ENCODE measurements at places on chromosomes 11 and 22.

DNA sequence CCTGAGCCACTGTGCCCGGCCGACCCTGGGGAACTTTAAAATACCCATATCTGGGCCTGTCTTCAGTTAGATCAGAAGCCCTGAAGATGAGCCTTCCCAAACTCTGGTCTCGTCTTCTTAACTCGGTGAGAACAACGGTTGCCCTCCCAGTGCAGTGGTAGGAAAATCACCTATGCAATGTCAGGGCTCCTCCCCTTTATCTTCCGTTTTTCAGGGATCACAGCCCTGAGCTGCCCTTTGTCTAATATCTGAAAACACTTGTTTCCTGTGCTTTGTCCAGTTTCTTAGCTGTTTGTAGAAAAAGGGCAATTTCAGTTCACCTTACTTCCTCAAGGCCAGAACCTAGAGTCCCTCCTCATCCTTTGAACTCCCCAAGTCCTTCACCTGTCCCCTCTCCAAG, 9.4 kb downstream of the DRAP1 start:
- DNase-seq, result no peak

DNA sequence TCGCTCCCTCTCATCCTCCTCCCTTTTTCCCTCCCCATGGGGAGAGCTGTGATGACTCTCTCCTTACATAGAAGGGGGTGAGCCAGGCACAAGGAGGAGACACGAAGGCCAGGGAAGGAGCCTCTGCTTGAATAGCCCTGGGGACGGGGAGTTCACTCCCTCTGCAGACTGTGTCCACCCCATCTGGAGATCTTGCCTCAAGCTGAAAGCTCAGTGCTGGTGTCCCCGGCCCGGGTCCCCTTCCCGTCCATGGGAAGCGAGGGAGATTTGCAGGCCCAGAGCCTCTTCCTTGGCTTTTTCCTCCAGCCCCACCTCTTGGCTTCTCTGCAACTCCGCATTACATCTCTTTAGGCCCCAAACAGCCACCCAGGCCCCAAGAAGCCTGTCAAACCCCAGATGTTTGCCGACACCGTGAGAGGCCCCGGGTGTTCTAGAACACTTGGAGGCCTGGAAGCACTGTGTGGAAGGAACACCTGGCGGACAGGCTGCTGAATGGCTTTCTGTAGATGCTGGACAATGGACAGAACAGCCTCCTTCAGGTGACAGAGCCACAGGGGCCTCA, 32.3 kb downstream of the LINC01488 start:
- no peak for DNase-seq

DNA sequence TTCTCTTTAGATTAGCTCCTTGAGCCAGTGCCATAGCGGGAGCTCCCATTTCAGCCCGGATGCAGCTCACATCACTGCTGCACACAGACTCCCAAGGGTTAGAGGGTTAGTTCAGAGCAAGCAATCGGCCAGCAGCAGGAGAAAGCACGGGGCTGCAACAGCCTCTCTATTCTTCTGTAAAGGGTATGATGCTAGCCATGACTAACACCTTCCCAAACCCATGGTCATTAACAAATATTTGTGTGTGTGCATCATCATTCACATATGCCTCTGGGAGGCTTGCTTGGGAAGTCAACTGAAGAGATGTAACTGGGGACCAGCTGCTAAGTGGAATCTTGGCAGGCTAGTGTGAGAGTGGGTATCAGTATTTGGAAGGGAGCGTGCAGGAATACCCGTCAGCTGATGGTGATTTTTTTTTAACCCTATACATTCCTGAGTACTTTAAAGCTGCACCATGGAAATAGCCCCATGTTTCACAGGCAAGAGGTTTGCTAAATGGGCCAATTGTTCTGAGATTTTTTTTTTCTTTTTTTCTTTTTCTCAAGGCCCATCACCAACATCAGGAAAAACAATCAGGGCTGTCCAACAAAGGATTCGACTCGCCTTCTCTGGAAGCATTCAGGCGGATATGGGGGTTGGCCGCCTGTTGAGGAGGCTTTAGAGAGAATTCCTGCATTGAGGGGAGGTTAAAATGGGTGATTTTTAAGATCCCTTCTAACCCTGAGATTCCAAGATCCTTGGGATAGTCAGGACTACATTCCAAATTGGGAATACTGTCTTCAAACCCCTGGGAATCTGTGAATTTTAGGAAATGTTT, 33.2 kb upstream of the CCDC89 start:
- peak; percentile 55 for DNase-seq

GRCh38 chr22:35205961-35206360, 51.3 kb upstream of the HMGXB4 start:
- no peak for DNase-seq

- DNase-seq, result no peak
Measured at GRCh38 chr22:42972649-42973535, 42.1 kb downstream of the PACSIN2 start.

DNA sequence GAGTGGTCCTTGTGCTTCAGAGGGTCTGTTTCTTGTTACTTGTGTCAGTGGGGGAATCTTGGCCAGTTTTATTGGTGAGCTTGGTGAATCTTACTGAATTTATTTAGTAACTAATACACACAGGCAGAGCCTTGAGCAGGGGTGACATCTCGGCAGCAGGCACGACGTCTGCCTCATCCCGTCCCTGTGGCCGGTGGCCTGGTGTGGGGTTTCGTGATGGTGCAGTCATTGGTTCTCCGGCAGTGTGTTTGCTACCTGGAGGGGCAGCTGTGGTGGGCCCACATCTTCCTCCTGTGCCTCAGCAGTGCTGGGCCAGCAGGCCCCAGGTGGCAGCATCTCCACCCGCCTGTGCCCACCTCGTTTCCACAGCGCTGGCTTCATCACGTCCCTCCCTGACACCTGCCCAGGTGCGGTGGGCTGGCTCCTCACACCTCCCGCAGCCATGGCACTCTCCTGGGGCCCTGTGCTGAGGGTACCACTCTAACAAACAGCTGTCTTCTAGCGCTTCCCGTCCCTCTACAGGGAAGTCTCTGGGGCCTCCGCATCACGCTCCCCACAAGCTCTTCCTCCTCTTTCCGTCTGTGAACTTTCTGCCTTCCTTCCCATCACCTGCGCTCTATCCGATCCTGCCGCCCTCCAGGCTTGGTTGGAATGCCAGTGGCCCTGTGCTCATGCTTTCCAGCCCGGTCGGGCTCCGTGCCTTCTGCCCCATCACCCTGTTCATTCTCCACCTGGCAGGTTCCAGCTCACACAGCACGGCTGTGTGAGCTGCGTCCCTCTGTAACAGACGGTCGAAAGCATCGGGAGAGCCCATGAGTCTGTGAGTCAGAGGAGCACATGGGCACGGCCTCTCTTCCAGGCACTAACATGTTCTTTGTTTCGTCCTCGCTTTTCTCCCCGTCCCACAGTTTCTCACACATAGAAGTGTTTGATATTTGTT, 203.4 kb downstream of the TBC1D22A start:
- DNase-seq, result no peak

DNA sequence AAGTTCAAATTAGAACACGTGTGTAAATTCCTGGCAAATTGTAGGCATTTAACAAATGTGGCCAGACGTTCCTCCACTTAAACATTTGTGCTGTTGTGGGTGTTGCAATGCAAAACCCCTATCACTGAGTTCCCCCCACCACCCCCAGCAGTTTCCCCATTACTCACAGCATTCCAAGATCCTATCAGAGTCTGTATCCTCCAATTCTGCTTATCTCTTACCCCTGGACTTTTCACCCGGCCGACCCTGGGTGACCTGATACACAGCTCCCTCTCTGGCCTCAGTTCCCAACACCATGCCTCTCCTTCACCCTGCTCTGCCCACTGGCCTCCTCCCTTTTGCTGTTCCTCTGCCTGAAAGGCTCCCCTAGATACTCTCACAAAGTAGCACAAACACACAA, 31.4 kb upstream of the AQP11 start:
- no peak for DNase-seq

DNA sequence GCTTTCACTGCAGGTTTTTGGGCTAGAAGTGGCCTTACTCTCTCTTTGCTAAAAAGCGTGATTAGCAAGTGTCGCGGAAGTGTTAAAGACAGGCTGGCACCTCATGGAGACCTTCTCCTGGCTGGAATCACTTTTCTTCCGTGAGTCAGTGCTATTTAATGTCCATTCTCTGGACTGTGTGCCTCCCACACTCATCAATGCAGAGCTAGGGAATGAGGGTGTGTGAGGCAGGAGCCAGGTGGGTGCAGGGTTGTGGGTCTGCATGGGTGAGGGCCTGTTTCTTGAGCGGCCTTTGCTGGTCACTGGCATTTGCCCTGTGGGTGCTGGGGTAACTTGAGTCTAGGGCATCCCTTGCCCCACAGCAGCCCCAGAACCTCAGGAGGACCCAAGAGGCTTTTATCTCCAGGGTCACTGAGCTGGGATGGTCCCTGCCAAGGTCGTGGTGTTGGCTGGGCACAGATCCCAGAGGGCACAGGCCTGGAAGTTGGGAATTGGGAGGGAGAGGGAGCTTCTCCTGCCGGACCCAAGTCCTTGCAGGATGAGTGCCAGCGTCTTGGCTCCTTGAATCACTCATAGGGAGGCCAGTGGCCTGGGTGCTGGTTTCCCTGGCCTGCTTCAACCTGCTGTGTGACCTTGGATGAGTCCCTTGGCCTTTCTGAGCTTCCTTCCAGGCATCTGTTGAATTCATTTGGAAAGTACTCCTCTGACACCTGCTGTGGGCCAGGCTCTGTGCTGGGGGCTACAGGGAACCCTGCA, 30.0 kb downstream of the KIAA1671 start:
- DNase-seq, result no peak

DNA sequence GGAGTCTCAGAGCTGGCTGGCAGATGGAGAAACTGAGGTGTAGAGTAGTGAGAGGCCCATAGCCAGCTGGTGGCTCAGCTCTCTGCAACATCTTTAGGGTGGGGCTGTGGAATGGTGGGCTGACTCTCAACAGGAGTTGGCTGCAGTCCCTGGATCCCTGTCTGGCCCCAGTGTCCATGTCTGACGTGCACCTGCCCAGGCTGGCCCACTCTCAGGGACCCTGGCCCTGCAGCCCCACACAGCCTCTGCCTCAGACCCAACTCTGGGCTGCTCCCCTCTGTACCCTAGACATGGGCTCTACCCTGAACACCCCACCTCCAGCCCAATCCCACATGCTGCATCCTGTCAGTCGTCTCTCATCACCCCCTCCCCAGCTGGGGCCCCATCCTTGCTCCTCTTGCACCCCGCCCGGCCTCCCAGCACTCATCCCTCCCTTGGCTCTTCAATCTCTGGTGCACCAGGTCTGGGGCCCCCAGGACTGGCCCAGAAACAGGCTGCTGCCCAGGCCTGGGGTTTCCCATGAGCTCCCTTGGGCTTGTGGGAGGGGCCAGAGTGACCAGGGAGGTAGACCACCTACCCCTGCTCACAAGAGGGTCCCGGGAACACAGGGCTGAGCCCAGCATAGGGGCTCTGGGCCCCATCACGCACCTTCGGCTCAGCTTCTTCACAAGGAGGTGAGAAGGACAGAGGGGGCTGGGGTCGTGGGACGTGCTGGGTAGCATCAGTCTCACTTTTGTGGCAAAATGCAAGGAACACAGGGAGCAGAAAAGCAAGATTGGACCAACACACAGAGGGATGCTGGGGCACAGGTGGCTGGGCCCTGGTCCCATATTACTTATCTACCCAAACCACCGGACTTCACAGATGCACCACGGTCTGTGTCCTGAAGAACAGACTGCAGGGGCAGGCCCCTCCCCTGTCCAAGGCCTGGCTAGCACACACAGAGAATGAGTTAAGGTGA, 31.5 kb downstream of the ARVCF start:
- no peak for DNase-seq

- DNase-seq, result no peak
Measured at GRCh38 chr11:7690648-7691047, 15.6 kb downstream of the OVCH2 start.

- DNase-seq, result no peak
Measured at GRCh38 chr11:103322821-103323220, 213.6 kb downstream of the DYNC2H1 start.

DNA sequence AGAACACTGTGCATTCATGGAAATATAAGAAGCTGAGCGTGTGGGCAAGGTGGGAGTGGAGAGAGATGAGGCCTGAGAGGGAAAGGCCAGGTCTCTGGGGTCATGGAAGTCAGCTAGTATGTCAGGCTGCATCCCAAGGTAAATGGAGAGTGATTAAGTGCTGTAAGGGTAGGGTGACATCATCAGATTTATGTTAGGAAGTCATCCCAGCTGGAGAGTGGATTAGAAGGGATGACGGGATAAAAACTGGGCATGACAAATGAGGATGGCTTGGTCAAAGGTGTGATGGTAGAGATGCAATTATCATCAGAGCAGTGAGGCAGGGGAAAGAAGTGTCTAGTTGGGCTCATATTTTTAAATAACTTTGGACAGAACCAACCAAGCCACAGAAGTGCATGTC, 3.5 kb upstream of the ENDOD1 start:
- no peak for DNase-seq

- DNase-seq, result peak; percentile 100
Measured at GRCh38 chr11:65487467-65488272, 11.2 kb upstream of the MALAT1 start.

- peak; percentile 5 for DNase-seq
Measured at GRCh38 chr11:70650075-70650909, 252.0 kb downstream of the CTTN start.

- no peak for DNase-seq
Measured at GRCh38 chr11:73331138-73331916, 23.3 kb downstream of the ARHGEF17 start.

DNA sequence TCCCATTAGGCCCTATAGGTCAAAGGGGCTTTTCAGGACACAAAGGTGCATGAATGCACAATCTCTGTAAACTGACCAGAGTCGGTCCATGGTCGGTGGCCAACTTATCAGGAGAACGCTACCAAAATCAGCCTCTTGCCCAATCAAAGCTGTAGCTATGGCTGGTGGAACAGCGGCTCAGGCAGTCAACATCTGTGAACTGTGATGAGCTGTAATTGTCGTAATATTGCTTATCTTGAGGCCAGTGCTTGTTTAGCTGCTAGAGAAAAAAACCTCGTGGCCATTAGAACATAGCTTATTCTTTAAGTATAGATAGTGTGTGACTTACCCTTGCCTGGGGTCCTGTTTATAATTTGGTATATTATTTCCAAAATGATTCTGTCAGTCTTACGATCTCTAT, 14.4 kb upstream of the CHST1 start:
- DNase-seq, result no peak

DNA sequence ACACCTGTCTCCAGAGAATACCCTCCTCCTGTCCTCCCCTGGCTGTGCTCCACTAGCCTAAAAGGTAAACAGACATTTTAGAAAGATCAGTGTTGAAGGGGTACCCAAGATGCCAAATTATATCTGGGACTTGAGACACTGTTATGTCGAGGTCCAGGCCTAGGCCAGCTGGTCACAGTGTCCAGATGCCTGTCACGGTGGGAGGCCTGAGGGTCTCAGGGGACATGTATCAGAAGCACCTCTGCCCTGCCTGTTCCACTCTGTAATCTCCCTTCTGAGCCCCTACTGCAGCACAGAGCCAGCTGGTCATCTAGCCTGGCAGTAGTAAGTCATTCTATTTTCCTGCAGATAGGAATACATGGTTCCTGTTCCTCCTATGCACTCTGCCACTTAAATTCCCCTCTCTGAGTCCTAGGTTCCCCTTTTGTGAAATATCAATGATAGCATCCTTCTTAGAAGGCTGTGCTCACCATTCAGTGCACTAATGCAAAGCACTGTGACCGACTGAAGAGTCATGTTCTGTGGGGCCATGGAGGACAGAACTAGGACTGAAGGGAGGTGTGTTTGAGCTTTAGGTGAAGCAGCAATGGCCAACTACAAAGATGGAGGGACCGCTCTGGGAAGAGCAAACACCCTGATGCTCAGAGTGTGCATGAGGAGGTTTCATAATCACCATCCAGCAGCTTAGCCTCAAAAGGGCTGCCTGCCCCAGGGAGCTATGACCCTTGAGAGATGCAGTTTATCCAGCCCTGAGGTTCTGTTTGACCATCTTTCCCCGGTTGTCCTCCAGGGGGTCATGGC, 44.8 kb upstream of the TUB start:
- no peak for DNase-seq

- no peak for DNase-seq
Measured at GRCh38 chr11:74023276-74023675, 14.4 kb upstream of the UCP3 start.

All from caudate nucleus (tissue), 63 donors.